ENCODE measurements at places on chromosomes 5 and 9.

- DNase-seq, result no peak
These were observed 227.3 kb downstream of the NMUR2 start for GRCh38 chr5:152177626-152178349.

DNA sequence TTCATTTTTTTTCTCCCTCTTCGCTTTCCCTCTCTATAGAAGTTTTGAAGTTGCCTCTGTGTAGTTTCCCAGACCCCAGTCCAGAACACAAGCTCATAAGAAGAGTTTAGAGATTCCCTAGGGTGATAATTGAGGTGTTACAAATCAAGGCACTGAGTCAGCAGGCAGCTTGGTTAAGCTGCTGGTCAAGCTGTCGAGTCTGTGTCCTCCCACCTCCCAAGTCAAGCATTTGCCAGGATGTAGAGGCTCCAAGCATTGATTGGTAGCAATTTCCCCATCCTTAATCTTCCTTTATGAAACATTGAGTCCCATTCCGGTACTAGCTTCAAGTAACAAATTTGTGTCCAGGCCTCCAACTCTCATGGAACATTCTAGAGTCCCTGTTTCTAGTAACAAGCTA, 47.5 kb upstream of the SLC1A1 start:
- no peak for DNase-seq

DNA sequence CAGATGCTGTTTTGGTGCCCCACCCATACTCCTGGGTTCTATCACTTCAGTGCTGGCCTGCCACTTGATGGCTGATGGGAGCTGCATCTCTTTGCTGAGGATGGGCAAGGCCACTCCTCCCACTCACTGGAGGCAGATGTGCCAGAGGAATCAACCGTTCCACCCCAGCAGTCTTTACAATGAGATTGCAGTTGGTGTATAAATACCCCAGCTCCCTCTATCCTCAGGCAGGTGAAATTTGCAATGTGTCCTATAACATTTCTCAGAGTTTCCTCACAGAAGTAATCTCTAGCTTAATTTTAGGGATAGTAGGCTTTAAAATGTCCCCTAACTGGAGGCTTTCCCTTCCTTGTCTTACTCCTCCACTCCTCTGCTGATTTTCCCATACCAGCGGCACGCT, 36.5 kb upstream of the ERCC6L2 start:
- no peak for DNase-seq

GRCh38 chr9:93224591-93224990, 40.7 kb downstream of the WNK2 start:
- no peak for DNase-seq

GRCh38 chr5:112918679-112919078, 3.3 kb downstream of the REEP5 start:
- peak; percentile 61 for DNase-seq

DNA sequence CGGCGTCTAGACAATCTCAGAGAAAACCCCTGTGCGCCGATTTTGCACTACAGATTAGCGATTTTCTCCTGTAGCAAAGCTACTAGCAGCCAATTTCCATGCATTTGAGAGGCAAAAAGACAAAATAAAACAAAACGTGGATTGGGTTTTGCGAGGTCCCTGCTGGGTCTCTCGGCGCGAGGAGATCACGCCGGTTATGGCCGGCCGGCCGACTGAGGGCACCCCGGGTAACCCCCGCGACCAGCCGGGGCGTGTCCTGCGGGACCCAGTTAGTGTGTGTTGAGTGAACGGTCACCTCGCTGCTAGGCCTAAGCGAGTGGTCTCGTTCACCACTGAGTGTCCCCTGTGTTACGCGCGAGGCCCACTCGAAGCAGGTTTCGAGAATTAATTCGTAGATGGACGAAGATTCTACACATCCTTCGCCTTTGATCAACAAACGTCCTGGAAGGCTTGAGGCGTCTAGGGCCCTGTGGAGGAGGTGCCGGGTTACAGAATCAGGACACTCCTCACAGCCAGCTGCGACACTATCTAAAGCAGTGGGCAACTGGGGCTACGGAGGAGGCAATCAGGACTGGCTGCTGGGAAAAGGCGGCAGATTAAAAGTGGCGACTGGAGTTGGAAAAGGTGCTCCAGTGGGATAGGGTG, 764 bp upstream of the VDAC1 start:
- no peak for DNase-seq

DNA sequence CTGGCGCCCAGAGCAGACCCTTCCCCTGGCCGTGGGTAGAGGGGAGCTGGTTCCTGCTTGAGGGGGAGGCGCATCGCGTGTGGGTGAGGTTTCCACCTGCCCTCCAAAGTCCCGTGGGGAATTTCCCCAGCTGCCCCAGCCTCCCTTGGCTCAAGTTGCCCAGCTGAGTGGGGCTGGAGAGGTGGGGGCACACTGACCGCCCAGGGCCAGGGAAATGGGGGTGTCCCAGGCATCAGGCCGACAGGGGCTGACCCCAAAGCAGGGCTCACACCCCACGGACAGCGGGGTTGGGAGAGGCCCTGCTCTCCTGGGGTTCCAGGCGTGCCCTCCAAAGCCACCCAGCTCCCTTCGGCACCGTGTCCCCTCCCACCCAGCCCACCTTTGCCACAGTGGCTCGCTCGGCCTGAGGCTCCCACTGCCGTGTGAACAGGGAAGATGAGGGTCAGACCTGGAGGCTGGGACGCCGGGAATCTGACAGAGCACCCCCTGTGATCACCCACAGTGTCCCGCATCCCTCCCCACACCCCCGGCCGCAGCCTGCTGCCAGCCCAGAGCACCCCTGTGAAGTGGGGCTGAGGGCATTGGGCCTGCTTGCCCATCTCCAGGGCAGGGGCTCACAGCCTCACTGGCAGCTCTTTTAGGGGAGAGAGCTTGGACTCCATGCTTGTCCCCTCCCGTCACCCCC, 933 bp upstream of the EGFL7 start:
- DNase-seq, result no peak

DNA sequence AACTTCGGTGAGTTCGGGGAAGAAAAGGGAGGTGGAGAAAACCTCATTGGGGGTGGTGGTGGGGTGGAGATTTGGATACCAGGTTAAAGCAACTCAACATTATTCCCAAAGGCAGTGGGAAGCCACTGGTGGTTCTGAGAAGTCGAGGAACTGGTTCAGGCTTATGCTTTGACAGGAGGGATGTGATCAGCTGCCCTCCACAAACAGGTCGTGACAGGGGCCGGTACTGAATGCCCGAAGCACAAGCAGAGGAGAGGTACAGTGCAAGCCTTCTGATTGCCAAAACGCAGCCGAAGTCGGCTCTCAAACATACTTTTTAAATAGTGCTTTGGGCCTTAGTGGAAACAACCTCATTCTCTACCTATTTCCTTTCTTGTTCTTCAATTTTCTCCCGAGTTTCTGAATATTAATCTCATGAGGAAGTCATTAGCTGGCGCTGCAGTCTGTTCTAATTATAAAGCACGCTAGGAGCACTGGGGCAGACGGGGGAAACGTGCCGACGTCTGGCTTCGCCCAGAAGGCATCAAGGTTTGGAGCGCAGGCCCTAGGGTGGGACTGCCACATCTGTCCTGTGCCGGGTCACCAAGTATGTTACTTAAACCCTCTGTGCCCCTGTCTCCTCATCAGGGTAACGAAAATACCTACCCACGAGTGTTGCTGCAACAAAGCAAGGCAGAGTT, 27.3 kb downstream of the SHB start:
- DNase-seq, result no peak

DNA sequence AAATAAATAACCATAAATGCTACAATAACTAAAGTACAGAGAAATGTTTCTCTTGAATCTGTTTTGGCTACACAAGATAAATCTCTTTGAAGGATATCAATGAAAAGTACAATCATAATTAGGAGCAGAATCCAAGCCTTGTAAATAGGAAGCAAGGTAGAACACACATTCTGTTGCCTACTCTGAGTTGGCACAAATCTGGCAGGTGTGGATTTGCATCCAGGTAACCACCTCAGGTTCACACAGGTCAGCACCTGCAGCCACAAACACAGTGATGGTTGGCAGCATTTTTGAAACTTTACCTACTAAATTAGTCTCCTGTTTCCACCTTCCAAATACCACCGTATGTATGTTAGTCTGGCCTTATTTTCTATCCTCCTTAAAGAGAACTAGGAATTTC, 105.3 kb upstream of the PIK3R1 start:
- DNase-seq, result no peak

DNA sequence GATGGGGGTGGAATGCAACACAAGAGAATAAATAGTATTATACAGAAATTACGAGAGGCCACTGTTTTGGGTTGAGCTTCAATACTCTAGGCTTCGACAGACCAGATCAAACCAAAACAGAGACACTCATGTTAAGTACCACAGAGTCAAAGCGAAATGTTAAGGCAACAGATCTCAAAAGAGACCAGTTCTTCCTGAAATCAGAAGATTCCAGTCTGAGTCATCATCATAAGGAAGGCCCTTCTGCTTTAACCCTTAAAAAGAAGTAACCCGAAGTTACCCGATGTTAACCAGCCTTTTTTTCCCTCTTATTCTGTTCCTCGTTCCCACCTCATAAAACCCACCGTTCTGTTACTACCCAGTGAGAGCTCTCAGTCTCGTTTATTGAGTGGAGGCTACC, 75.9 kb downstream of the SFXN1 start:
- DNase-seq, result no peak
